ENCODE measurements at places on chromosomes 2 and 18. TPM values are rescaled to one million over a fixed set of nuclear protein-coding genes. Genes with fewer than 3 reads are reported as not detected.

POU3F3 gene
- total RNA-seq = not detected

IL36G gene
- not detected for total RNA-seq

CXCR4 gene
- total RNA-seq = 1,429 TPM

CRYGC gene
- total RNA-seq = not detected

ANKRD30B gene
- total RNA-seq = not detected

SLC9A4 gene
- 0.12 TPM for total RNA-seq

CYTIP gene
- total RNA-seq = 286 TPM

NYAP2 gene
- not detected for total RNA-seq

ZSWIM2 gene
- total RNA-seq = not detected

DSG2 gene
- not detected for total RNA-seq

C1QL2 gene
- total RNA-seq = not detected

DNA sequence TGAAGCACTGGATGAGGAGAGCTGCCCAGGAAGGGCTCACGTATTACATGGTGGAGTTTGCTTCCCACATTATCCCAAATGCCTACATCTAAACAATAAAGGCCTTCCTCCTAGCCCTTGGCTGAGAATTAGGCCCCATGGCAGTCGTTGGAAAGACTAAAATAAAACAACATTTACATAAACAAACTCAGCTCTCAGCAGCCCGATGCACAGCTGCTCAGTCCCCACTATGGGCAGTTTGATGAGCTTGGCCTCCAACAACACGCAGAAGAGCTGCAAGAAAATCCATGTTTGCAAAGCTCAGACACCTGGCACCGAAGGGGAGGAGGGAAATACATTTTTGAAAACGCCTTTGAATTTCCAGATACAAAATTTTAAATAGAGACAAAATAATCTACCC lies 352.4 kb downstream of the EIPR1 start:
- DNase-seq = no peak

- no peak for DNase-seq
These were observed 97.2 kb downstream of the PLEKHM3 start for GRCh38 chr2:207928079-207928478.

GRCh38 chr2:226023383-226023782 lies 623.9 kb downstream of the NYAP2 start:
- DNase-seq = no peak

- DNase-seq = no peak
These were observed 3.1 kb downstream of the STK39 start for GRCh38 chr2:168244318-168244717.

GRCh38 chr2:26579025-26579722 lies 62.0 kb downstream of the CIB4 start:
- no peak for DNase-seq

- no peak for DNase-seq
These were observed 181.3 kb upstream of the HAAO start for GRCh38 chr2:42973726-42974125.

DNA sequence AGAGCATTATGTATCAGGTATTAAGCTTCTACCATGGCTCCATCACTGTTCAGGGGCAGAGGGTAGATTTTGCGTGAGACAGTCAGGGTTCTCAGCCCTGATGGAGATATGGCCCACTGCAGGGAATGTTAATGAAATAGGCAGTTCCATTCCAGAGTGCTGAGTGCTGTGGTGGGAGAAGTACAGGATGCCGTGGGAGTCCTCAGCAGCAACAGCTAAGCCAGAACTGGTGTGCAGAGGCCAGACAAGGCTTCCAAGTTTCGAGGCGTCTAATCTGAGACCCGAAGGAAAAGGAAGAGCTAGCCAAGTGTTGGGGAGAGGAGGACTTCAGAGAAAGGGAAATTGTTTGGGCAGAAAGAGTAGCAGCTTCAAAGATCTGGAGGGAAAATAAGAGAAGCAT lies 30.2 kb upstream of the MAPRE2 start:
- DNase-seq = no peak

- DNase-seq = no peak
These were observed 18.8 kb downstream of the CDH2 start for GRCh38 chr18:28158083-28158581.

DNA sequence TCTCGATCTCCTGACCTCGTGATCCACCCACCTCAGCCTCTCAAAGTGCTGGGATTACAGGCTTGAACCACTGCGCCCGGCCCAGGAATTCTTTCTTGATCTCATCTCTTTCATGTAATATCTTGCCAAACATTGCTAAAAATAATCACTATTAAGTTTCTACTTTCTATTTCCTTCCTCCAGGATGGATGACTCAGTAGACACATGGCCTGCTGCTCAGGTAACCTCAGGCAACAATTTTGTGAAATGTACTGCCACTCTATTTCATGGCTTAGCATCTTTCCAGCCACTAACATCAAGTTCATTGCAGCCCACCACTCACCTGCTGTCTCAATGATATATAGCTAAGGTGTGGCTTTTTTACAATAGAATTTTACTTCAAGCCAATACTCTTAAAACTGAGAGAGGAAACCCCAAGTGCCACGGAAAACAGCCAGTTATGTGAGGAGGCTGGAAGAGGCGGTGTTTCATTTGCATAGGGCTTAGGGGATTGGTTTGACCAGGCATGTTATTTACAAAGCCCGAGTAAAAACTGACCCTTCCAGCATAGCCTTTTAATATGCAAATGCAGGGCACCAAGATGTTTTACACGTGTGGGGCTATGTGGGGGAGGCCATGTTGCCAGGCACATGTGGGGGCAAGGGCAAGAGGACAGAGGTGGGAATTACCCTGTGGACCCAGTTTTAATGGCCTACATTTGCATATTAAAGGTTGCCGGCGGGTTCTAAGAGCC lies 11.3 kb upstream of the SUMO1 start:
- no peak for DNase-seq

GRCh38 chr2:31428001-31428418 lies 13.5 kb upstream of the XDH start:
- no peak for DNase-seq

- no peak for DNase-seq
These were observed 19.3 kb upstream of the ACKR3 start for GRCh38 chr2:236550290-236550689.

DNA sequence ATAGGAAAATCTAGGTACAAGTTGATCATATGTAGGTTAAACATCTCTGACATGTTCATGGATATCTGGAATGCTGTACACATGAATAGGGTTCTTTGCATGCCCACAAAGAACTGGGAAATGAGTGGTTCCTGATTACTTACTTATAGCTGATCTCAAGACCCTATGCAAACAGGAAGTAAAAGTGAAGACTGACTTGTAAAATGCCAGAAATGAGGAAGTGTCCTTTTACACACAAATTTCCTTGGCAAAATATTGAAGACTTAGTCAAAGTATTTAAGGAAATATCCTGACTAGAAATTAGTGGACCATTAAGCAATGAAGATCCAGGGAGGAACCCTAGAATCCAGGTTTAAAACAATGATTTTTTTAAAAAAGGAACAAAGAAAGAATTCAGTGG lies 203.7 kb upstream of the DLGAP1 start:
- DNase-seq = no peak

- DNase-seq = no peak
These were observed 1.2 kb upstream of the SMCHD1 start for GRCh38 chr18:2654169-2654927.

DNA sequence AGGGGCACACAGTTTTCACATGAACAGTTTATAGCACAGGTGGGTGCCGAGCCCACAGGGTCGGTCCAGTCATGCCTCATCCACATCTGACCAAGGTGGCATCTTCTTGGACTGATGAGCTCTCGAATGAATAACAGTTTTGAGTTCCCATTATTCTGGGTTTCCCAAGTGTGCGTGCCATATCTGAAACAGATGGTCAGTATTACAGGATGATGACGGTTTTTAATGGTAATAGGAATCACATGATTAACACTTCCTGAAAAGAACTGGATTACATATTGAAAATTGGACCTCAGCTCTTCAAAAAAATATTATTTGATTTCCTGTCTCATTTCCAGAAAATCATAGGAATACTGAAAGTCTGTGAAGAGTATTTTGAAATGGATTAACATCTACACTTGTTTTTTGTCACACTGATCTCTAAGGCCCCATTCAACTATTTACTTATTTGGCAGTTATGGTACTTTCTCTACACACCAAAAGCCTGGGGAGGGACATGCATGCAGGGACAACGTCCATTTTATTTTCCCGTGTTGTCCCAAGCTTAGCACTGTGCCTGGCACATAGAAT lies 22.2 kb upstream of the NAB1 start:
- DNase-seq = no peak

- no peak for DNase-seq
These were observed 231.9 kb upstream of the MMADHC start for GRCh38 chr2:149819356-149819957.

DNA sequence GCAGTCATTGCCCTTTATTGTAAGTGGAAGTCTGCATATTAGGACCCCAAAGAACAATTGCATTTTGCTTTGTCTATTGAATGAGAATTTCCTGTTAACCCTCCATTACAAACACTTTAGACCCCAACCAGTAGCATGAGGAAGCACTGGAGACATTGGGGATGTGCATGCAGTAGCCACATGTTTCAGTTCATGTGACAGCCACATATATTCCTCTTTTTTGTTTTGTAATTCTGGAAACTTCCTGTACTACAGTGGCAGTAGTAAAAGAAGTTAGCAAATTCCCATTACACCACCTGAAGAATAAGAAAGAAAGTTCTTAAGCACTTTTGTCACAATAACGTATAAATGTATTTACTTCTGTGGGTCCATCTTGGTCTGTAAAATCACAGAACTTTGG lies 281.1 kb upstream of the SLC14A2 start:
- no peak for DNase-seq

DNA sequence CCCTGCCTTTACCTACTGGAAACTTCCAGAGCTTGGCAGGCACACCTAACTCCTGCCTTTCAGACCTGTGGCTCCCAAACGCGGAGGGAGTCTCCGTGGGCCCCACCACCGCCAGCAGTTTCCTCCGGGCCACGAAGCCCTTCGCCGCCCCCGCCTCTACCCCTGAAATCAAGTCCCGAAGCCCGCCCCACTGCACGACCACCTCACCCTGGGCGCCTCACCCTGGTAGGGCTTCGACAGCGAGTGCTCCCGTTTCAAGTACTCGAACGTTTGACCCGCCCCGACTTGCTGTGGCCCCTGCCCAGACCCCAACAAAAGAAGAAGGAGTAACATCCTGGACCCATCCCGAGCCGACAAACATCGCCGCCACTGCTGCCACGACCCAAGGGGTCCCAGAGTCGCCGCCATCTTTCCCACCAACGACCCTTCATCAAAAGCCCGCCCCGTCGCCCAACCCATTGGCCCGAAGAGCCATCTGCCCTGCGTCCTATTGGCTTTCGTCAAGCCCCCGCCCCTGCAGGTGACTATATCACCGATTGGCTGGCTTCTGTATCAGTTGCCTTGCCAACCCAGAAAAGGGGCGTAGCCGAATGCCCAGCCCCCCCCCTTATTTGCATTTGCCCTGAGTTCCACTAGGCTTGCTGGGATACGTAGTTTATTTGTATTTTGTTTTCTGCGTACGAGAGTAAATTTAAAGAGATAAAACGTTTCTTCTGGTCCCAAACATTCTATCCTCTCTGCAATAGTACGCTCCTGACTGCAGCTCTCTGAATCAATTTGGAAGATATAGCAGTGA lies at the start of gene LMAN2L:
TSS of gene LMAN2L (minus strand) at position 432 of the 796 bp plus-strand sequence. CDS start at position 408, 24 bp downstream.
- DNase-seq = peak; percentile 93

DNA sequence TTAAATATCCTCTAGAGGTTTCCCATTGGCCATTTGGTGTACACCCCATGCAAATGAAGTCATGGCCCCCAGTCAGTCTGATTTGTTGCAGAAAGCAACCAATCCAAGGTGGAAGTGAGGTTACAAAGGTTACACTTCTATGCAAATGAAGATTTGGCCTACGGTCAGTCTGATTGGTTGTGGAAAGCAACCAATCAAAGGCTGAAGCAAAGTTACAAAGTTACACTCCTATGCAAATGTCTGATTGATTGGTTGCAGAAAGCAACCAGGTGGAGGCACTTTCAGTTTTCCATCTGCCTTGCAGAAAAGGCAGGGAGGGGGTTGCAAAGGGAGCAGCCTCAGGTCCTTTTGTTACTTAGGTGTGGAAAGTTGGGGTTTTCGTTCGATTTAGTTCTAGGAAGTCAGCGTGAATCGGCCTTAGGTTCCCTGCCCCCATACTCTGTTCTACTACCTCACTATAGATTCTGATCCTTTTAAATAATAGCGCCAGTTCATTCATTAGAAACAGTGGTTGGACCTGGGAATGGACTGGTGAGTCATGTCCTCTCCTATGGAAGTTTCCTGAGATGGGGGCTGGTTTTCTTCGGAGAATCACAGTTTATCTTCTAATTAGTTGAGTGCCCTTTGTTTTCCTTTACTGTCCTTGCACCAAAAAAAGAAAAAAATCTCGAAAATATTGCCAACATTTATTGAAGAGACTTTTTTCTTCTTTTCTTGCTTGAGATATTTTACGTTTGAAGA lies 279.5 kb downstream of the AGAP1 start:
- DNase-seq = no peak

DNA sequence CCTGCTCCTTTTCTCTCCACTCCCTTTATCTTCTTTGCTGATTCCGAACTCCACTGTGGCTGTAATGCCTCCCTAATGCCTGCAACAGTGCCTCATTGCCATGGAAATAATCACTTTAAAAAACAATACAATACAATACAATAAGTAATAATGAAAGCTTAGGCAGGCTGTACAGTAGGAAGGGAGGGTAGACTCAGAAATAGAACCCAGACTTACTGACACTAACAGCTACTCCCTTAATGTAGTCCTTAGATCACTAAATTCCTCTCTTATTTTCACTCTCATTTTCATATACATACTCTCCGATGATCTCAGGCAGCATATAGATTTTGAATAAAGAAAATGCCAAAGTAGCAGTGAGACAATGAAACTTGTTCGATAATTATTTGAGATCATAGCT lies 70.2 kb downstream of the DLGAP1 start:
- DNase-seq = no peak

DNA sequence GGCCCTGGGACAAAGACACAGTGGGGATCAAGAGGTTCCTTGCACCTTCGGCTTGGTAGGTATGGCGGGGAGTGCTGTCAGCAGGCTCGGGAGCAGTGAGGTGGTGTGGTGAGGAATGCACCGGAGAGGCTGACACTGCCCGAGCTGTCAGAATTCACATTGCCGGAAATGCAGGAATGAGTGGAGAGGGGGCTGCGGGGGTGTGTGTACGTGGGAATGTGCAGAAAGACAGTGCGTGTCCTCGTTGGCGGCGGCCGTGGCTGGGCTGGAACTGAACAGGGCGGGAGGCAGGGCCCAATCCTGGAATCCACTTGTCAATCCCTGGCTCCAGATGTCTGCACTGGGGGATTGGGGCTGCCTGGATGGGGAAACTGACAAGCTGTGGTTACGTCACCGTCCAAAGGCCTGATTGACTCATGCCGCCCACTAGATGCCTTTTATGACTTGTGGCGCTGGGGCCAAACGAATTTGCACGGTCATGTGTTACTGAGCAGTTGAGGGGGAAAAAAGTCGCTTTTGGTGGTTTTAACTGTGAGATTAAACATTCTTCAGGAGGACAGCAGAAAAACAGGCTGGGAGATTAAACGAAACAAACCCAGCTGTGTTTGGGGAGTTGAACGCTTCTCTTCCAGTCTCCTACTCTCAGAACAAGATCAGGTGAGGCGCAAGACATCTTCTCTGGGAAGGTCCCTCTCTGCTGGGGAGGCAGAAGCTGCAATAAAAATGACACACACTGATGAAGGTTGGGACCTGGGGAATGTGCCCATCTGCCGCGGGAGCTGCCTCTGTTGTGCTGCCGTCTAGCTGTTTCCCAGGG lies 189.4 kb upstream of the GLI2 start:
- no peak for DNase-seq
